ENCODE measurements at places on chromosomes 12 and 14. TPM values are rescaled to one million over a fixed set of nuclear protein-coding genes. Genes with fewer than 3 reads are reported as not detected.

CCT2 gene
- polyA plus RNA-seq = 208 TPM

NEUROD4 gene
- polyA plus RNA-seq = not detected

AKAP5 gene
- polyA plus RNA-seq = 0.28 TPM

PTHLH gene
- polyA plus RNA-seq = 31.3 TPM

INSM2 gene
- 5.3 TPM for polyA plus RNA-seq

SLC38A4 gene
- not detected for polyA plus RNA-seq
